ENCODE measurements at places on chromosomes 3 and 15.
A peak's percentile ranks its signal among the peaks of the same experiment; 100 is the strongest.

DNA sequence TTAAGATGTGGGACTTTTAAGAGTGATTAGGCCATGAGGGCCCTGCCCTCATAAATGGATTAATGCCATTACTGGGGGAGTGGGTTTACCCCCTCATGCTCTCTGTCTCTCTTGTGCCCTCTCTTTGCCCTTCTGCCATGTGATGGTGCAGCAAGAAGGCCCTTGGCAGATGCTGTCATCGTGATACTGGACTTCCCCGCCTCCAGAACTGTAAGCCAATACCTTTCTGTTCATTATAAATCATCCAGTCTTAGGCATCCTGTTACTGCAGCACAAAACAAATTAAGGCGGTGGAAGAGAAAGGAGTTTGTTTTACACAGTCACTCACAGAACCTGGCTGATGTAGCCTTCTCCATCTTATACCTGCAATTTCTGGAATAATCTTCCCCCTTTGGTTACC, 360.3 kb upstream of the TBL1XR1 start:
- no peak for DNase-seq

- peak; percentile 36 for DNase-seq
Observed at GRCh38 chr3:178385280-178385952, 150.8 kb upstream of the KCNMB2 start.

- DNase-seq, result no peak
Observed at GRCh38 chr3:166461626-166462025, 624.4 kb upstream of the BCHE start.

DNA sequence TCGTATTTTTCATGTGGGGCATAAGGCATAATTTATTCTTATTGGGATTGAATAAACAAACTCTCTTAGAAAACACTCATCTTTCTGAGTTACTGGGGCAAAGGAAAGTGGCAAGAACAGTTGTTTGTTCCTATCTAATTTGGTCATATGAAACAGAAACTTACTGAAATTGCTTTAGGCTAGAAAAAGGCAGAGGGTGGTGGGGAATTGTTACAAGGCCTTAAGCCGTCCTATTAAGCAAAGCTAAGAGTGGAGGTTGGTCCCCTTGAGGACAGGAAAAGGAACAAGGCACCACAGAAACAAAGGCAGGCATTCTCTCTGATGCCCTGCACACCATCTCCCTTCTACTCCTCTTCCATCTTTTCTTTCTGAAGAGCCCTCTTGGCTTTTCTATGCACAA, 830.9 kb downstream of the EDEM1 start:
- no peak for DNase-seq

DNA sequence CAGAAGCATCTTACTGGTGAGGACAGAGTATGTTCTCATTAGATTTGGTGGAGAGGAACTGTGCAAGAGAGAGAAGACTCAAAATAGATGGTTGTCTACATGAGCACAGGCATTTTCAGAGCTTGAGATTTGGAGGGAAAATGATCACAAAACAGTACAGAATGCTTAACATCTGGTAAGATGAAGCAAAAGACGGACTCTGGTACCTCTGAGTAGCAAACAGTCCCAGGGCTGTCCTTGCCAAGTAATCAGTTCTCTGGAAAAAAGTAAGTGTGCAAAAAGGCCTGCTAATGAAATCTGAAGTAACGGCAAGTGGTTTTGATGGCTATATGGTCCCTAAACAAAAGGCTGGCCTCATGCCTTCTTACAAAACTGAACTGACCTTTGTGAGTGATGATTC, 414.2 kb downstream of the CNTN4 start:
- DNase-seq, result peak; percentile 18

DNA sequence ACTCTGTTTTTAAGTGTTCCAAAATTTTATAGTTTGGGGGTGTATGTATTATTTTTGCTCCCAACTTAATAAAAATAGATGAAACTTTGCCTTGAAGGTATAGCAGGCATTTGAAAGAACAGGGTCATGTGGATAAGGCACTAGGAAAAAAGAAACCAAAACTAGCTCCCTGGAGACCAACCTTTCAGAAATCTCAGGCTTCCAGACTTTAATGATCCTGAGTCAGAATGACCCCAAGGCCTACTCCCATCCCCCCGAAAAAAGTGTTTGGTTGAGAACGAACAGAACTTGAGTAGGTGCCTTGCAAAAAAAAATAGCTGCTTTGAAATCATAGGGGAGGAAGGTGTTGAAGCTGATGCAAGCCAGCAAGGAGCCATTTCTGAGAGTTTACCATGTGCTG, 309.5 kb downstream of the THSD4 start:
- no peak for DNase-seq

DNA sequence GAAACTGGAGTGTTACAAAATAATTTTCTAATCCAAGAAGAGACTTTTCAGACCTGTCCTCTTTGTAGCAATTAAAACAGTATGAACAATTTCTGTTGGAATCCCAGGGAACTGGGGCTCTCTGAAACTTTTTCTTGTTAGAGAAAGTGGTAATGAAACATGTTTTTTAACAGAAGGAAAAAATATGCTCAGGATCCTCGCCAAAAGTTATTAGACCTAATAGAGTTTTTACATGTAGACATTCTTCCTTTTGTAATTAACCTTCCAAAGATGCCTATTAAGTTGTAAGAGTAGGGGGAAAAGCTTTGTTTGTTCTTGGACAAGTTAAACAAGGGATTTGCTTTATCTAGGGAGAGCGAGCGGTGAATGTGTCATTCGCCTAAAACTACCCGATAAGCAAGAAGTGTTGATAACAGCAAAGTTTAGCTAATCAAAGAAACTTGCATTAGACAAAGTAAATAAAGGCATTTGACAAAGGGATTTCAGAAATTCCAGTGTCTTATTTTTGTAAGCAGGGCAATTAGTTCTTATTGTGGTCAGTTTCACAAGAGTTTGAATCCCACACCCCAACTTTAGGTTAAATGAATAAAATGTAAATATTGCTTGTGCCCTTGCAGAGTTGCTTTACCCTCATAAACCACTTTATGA, 2.3 kb downstream of the RARB start:
- no peak for DNase-seq

DNA sequence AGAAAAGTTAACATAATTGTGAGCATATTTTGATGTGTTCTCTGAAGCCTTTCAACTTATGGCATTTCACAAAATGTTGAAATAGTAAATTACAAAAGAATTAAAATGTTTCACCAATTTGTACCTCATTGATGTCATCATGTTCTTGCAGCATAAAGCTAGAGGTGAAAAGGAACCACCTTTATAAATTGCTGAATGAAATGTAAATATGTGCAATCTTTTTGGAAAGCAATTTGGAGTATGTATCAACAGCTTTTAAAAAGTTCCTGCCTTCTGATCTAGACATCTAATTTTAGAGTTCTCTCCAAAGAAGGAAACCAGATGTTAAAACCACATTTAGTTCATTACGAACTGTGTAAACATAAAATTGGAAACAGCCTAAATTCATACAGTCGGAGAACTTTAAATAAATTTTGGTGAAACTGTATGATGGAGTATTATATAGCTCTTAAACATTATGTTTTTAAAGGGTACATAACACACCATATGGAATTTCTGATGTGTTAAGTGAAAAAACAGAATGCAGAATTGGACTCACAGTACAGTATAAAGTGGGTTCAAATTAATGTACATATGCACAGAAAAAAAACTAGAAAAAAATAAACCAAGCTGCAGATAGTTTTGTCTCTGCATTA, 311.2 kb upstream of the NAALADL2 start:
- DNase-seq, result no peak

GRCh38 chr3:151283907-151284461, 5.6 kb upstream of the P2RY14 start:
- no peak for DNase-seq

DNA sequence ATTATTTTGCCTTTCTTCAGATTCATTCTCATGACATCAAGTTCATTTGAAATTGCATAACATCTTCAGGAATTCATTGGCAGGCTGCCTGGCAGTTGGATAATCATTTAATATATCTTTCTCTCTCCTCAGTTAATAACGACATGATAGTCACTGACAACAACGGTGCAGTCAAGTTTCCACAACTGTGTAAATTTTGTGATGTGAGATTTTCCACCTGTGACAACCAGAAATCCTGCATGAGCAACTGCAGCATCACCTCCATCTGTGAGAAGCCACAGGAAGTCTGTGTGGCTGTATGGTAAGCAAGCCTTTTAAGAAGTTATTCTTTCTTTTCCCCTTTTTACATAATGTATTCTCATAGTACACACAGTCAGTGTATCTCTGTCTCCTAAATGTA, 38.2 kb downstream of the TGFBR2 start:
- no peak for DNase-seq

GRCh38 chr3:190860521-190860920, 2.0 kb downstream of the GMNC start:
- no peak for DNase-seq

- no peak for DNase-seq
Observed at GRCh38 chr3:126375835-126376331, 18.7 kb upstream of the KLF15 start.

DNA sequence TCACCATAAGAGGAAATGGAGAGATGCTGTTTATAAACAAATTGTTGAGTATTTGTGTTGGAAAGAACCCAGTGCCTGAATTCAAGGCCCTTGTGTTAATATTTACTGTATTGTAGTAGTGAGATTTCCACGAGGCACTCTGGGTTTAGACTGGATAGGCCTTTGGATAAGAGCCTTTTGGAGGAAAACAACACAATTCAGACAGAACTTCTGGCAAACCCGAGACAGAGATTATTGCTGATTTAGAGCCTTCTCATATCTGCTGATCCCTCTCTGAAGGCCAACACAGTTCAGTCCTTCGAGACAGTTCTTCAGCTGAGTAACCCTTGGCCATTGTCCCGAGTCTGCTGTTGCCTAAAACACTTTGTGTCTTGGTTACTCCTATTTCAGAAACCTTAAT, 55.7 kb downstream of the LMCD1 start:
- no peak for DNase-seq

DNA sequence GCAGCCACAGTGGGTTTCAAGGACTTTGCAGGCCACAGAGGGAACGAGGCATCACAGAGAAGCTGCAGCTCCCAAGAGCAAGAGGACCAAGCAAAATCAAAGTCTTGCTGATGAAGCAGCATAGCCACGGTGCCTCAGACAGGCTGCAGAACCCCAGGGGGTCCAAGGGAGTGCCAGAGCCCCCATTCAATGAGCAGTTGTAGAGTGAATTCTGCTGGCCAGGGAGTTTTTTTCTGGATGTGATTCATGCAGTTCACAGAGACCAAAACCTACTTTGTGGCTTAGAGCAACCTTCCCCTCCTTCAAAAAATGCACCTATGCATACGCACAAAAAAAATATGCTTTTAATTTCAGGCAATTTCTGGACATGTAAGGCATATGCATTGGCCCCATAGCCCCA, 409.0 kb downstream of the VPS13C start:
- no peak for DNase-seq

DNA sequence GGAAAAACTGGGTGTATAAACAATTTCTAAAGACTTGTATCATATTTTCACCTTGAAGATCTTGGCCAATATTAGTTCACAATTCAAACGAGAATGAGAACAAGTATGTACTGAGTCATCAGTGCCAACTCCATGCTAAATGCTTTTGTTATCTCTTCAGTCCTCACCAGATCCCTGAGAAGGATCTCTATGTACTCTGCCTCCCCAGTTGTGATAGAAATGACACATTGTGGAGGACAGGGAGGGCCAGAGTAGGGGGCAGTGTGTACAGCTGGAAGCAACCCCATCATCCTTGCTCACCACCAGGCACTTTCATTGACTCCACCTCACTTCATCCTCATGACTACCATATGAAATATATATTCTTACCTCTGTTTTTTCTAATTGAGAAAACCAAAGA, 353.7 kb upstream of the SOX2 start:
- no peak for DNase-seq

GRCh38 chr15:74311734-74312444, 55.6 kb downstream of the CYP11A1 start:
- DNase-seq, result no peak

GRCh38 chr3:141663993-141664392, 74.1 kb upstream of the RNF7 start:
- no peak for DNase-seq

- DNase-seq, result no peak
Observed at GRCh38 chr15:41102854-41103253, 13.2 kb downstream of the INO80 start.

DNA sequence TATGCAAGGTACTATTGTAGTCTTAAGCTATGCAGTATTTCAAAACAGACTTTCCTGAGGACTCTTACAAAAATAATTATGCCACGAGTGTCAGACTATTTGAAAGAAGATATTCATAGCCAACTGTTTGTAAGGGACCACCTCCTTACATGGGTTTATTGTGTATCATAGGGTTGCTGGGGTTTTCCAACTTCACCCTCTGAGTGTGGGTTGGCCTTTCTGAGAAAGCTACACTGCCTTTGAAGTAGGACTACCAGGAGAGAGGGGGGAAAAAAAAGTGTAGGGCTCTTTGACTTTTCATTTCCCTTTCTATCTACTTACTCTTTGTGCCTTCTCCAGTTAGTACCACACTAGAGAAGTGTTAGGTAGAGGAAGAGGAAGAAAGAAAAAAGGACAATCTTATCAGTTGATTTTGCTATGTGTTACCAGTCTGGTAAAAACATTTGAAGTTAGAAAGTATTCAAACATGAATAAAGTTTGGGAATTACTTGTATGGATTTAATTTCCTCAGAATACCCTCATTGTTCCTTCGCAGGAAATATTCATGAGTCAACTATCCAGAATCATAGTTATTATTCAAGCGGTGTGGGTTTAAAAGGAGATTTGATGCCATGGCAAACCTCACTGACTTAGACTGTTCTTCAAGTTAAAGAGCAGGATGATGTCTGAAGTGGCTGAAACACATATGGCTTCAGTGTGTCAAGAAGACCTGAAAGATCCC, 329.3 kb upstream of the THBS1 start:
- no peak for DNase-seq

GRCh38 chr3:59817511-59817910, 767.7 kb upstream of the CFAP20DC start:
- no peak for DNase-seq

DNA sequence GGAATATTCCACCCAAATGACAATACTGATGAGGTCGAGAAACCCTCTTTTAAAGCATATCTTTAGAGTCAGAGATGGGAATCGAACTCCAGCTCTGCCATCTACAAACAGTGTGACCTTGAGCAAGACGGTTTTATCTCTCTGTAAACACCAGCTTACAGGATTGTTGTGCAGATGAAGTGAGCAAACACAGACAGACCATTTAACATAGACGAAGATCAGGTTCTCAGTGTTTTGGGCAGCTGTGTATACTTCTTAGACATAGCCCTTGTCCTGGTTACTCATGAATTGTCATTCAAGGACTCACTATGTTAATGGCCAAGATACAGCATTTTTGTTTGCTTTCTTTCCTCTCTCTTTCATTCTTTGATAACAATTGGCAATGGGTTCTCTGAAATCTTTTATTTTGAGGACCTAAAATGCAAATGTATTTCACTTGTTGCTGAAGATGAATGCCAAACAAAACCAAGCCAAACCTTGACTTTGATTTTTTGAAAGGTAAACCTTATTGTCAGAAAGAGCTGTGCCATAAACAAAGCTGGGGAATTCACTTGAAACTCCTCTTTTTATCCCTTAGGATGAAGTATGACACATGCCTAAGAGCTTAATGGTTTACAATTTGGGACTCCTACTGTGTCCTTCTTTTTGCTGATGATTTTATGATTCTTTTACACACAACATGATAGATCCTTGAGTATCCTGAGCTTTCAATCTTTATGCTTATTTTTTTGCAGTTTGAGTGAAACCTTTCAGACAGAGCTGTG, 250.0 kb upstream of the PDZRN3 start:
- no peak for DNase-seq

- no peak for DNase-seq
Observed at GRCh38 chr3:50585919-50586762, 16.8 kb downstream of the HEMK1 start.

- no peak for DNase-seq
Observed at GRCh38 chr3:81749265-81749664, 12.2 kb downstream of the GBE1 start.

- DNase-seq, result no peak
Observed at GRCh38 chr15:99482993-99483392, 82.8 kb upstream of the MEF2A start.
